ENCODE measurements at places on chromosomes 5 and 9.

- no peak for DNase-seq
These were observed 84.7 kb downstream of the IQGAP2 start for GRCh38 chr5:76487821-76488220.

- DNase-seq: no peak
These were observed 69.4 kb upstream of the COL5A1 start for GRCh38 chr9:134571946-134572917.

GRCh38 chr9:38670542-38671371, 49.2 kb downstream of the FAM240B start:
- DNase-seq: no peak

DNA sequence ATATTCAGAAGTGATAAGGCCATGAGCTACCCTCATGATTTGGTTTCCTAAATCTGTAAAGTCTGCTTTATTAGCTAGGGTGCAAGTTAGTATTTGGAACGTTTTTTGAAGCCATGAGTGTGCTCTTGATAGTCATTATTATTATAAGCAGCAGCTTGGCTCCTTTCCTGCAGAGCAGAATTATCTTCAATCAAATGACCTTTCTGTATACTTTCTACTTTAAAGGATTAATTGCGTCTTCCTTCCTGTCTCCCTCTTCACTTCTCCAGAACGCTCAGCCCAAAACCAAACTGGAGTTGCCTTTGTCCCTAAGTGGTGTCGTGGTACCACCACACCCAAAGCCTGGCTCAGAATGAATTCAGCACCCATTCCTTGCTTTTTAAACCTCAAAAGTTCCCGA, 211.3 kb downstream of the ARHGAP26 start:
- no peak for DNase-seq

DNA sequence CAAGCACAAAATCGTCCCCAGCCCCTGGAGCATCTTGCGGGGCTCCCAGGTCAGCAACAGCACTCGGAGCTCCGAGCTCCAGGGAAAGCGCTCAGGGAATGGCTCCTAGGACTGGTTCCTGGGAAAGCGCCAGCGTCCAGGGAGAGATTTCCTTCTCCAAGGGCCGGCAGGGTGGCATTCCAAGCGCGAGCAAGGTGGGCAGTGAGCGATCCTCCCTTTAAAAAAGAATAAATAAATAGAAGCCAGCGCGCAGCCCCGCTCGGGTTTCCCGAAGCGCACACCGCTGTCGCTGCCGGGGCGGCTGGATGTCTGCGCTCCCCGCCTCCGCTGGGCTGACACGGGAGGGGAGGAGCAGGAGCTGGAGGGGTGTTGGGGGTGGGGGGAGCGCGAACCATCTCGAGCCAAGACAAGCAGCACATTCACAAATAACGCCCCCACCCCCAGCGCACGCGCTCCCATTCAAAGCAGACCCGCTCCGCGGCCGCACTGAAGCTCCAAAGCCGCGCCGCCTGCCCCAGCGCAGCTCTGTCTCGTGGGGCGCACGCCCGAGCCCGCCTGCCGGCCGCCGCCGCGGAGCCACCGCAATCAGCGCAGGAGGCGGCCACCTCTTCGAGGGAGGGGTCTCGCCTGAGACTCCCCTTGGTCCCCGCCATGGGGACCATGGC, 327.4 kb downstream of the SH3GL2 start:
- no peak for DNase-seq

GRCh38 chr5:7422316-7423106, 26.6 kb downstream of the ADCY2 start:
- DNase-seq: no peak

- DNase-seq: no peak
These were observed 52.1 kb downstream of the LRSAM1 start for GRCh38 chr9:127503379-127503921.

DNA sequence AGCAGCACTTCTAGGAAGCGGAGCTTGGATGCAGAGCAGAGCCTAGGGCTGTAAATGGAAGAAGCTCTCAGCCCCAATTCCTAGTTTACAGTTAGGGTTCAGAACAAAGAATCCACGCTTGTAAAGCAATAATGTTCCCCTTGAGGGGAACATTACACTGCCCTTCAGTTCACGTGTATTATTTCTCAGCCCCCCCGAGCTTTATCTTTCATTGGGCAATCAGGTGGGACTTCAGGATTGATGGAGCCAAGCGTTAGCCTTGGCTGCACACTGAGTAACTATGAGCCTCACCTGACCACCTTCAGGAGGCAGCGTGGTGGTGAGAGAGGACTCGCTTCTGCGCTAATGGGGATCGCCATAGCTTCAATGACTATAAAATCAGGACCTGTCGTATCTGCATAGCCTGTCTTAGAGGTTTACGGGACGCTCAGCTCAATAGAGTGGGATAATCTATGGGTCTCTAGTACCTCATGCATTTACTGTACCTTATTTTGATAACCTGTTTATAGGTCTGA, 157.0 kb upstream of the RASEF start:
- DNase-seq: no peak

DNA sequence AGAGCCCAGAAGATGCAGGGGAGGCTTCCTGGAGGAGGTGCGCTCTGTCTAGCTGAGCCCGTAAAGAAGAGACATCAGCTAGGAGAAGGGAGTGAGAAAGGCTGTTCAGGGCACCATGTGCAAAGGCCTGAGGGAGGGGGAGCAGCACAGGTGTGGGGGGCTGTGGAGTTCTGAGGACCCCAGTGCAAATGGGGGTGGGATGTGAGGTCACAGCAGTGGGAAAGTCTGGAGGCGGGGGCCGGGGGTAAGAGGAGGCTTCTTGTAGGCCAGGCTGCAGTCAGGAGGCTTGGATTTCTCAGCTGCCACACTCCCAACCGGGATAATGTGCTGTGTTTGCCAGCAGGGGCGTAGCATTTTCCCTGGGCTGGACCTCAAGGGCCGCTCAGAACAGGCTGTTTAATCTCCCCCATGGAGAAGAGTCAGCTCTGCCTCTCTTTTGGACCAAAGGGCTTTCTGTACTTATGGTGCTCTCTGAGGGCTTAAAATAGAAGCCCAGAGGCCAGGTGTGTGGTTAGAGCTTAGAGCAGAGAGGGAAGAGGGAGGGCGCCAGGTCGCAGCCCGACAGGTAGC, 5.7 kb downstream of the NEURL1B start:
- DNase-seq: no peak

DNA sequence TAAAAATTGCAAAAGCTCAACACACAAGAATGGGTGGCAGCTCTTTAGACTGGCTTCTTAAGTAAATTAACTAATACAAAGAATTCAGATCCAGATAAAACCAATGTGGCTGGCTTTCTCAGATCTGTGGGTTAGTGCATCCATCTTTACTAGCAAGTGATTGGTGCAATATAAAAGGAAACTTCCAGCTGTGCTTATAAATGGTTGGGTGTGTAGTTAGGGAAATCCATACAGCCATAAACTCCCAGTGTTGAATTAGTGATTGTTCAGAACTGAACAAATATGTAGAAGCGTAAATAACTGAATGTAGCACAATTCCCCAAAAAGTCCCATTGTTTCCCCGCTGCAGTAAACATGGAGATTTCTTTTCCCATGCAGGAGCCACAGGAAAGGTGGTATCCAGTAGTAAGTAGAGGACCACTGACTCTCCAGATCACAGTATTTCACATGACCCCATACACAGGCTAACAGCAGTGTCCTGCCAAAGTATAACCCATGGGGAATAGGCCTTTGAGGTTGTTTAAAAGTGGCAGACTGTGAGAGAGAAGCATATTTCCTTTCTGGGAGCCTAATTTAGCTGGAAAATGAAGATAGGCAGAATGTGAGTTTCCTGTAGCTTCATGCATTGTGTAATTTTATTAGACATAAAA, 173.1 kb upstream of the SLC12A2 start:
- no peak for DNase-seq

DNA sequence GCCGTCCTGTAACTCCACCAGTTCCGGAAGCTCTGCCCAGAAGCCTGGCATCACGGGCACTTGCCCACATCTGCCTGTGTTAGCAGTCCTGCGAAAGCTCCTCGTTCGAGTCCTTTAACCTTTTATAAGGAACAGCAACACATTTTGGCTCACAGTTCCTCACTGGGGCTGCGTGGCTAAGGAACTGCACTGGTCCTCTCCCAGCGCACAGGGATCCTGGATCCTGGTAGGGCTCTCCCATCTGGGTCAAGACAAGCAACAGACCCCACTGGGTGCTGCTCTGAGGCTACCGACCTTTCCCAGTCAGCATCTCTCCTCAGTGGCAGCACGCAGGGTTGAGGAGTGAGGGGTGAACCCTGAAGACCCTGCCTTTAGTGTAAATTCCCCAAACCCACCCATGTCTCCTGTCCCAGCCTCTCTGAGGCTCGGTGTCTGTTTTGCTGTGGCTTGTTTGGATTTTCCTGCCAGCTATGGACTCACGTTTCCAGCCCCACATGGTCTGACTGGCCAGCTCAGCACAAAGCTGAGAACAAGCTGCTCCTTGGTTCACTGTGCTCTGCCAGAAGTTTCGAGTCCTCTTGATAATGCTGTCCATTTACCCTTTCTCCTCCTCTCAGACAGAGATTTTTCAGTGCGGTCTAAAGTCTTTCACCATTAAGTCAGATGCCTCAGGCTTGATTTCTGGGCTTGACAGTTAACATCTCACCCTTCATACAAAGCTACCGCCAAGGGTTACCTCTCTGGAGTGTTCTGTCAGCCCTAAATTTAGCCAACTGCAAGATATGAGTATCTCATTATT, 80.0 kb downstream of the AK8 start:
- DNase-seq: no peak
